Activated CD4-positive, alpha-beta T cell treated with anti-CD3 and anti-CD28 coated beads for 4 hours (primary cell): ENCODE measurements at places on chromosomes 2 and 18.
A peak's percentile ranks its signal among the peaks of the same experiment; 100 is the strongest.

DNA sequence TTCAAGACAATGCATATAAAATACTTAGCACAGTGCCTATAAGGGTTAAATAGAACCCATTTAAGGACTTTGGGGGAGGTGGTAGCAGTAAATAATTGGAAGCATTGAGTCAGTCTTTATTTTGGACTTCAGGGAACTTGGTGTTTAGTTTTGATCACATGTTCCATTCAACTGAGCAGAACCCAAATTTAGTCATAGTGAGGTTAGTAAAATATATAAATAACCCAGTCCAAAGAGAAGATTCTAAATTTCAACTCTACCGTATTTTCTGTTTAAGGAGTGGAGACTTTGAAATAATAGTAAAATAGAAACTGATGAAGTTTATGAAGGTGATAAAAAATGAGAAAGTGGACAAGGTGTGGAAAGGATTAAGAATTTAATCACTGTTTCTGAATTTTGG lies 19.7 kb downstream of the TWSG1 start:
- DNase-seq, result no peak

DNA sequence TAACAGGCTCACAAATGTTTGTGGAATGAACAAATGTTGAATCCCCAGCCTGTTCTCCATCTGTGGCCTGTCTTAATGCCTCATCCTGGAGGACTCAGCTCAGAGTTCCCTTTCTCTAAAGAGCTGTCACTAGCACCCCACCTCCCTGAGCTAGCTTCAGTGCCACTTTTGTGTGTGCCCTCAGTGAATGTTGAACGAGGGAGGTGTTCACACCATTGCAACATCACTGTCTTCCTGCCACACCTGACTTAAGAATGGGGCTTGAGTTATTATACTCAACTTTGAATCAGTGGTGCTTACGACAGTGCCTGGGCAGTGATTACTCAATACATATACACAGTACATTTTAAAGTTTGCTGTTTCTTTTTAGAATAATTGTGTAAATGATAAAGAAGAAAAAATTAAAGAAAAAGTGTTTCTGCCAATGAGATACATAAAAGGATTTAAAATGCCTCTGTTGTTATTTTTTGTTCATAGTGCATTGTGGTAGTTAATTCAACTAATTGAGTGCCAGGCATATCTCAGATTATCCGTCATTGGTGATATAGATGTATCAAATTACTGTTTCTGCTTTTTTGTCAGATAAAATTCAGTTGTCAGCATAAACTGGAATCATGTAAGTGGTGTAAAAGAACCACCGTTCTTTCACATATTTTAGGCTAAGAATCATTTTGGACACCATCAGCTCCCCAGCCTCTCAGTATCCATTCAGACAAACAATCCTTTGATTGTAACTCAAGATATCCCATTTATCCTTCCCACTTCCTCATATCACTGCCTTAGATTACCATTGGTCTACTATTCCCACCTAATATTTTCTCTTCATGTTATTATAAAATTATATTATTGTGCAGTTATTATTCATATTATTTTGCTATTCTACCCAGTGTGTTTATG lies 304.7 kb downstream of the PTPRM start:
- no peak for DNase-seq

GRCh38 chr2:96092573-96092877 lies 23.8 kb downstream of the ADRA2B start:
- no peak for DNase-seq

DNA sequence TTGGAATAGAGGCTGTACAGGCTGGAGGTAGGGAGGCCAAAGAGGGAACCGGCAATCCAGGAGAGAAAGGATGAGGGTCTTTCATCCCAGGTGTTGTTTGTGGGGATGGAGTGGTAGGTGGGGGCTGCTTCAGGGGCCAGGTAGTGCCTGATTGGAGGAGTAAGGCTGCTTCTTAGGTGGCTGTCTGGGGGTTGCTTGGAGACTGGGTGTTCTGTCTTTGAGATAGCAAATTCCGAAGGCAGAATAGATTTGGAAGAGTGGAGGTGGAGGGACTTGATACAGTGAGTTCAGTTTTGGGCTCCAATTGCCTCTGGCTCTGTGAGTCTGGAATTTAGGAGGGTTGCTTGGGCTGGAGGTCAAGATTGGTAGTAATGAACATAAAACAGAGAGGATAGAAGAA lies 5.9 kb downstream of the ZNF532 start:
- DNase-seq, result no peak

DNA sequence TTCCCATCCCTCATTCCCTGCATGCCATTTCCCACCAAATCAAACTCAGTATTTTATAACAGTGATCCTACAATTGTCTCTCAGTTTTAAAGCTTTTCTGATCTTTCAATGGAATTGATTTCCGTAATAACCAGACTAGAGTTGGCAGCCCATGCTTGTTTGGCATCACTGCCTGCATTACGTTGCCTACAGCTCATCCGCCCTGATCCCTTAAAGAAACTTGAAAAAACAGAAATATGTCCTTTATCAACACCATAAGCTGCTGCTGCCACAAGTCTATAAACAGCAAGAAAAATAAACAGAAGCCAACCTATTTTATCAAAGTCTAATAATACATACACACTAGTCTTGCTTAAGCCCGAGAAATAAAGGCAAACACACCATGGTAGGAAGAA lies 331.0 kb downstream of the METTL4 start:
- DNase-seq, result no peak

- DNase-seq, result no peak
These were observed 125.9 kb downstream of the ESCO1 start for GRCh38 chr18:21474621-21475020.

GRCh38 chr18:13394801-13395200 lies 176.2 kb downstream of the LDLRAD4 start:
- DNase-seq, result no peak

DNA sequence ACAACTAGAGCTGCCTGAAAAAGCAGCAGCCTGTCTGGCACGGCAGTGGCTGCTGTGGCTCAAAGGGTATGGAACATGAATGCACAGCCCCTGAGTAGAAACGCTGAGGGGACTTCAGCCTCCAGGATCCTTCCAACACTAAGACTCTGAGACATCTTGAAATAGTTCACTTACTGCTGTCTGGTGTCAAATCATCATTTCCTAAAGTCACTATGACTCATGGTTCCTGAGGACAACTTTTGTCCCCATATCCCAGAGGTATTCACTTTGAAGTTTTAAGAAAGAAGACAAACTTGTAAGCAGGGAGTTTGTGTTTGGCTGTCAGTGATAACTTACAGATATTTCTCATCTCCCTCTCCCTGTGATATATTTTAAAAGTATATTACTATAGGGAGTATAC lies 33.3 kb upstream of the NEB start:
- no peak for DNase-seq

GRCh38 chr2:48332286-48332685 lies 197.7 kb upstream of the STON1 start:
- DNase-seq, result no peak

DNA sequence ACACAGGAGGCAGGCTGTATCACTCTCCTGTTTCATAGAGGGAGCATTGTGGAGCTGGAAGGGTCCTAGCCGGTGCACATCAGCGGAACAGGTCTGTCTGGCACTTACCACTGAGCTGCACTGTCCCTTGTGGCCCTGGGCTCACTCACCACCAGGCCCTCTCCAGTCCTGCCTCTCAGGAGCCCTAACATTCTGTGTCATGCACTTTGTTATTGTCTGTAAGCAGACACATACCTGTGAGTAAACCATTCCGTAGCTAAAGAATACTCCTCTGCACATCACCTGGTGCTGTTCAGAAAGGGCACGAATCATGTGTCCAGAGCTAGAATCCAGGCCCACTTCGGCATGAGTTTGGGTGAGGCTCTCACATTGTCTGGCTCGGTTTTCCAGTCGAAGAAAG lies 93.6 kb downstream of the CRIM1 start:
- no peak for DNase-seq

DNA sequence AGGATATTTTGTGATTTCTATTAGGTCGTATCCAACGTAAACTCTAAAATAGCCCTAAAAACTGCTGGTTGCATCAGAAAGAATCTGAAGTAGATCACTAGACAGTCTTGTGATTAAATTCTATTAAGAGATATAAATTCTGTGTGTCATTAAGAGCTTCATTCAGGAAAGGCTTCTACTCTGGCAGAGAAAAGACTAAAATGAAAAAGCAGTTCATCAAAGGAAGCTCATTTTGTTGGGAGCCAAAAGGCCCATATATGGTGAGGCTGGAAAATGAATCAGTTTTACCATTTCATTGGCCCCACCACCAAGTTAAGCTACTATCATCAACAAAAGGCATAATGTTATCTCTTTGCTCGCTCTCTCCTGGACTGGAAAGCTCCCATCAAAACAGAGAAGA lies 261.1 kb downstream of the SATB2 start:
- no peak for DNase-seq

- no peak for DNase-seq
These were observed 48.3 kb downstream of the TRIB2 start for GRCh38 chr2:12764849-12765605.

- DNase-seq, result no peak
These were observed 12.6 kb downstream of the BARD1 start for GRCh38 chr2:214796911-214797310.

DNA sequence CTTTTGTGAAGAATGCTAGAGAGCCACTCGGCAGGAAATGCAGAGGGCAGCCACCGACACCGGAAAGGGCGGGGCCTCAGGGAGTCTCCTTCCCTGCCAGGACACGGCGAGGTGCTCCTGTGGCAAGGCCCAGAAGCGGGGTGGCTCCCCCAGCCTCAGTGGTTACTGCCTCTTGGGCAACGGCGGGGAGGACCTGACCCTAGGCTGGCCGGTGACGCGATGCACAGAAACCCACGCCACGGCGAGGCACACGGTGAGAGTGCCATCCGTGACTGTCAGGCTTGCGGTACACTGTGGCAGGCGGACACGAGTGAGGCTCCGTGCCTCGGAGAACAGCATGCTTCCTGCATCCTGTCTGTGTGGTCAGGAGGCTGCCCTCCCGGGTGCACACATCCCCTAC lies 47.8 kb downstream of the ZAP70 start:
- peak; percentile 38 for DNase-seq

DNA sequence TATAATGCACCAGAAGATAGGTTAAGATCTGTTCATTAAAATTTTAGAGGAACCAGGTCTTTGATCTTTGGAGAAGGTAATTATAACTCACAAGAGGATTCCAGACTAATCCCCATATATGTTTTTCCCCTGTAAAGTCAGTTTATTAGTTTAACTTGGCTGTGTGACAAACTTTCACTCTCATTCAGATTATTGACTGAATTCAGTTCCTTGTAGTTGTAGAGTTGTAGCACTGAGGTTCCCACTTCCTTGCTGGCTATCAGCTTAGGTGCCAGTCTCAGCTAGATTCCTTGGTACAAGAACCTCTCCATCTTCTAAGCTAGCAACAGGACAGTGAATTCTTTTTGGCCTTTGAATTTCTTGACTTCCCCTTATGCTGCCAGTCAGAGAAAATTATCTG lies 19.1 kb downstream of the REG1A start:
- no peak for DNase-seq

GRCh38 chr18:78171954-78172353 lies 807.7 kb upstream of the SALL3 start:
- no peak for DNase-seq

GRCh38 chr2:219249203-219249980 lies 3.7 kb upstream of the TUBA4B start:
- peak; percentile 44 for DNase-seq

- no peak for DNase-seq
These were observed 1540.8 kb upstream of the PIK3C3 start for GRCh38 chr18:40414155-40414754.

GRCh38 chr2:74531666-74532065 lies 1.9 kb downstream of the HTRA2 start:
- no peak for DNase-seq

DNA sequence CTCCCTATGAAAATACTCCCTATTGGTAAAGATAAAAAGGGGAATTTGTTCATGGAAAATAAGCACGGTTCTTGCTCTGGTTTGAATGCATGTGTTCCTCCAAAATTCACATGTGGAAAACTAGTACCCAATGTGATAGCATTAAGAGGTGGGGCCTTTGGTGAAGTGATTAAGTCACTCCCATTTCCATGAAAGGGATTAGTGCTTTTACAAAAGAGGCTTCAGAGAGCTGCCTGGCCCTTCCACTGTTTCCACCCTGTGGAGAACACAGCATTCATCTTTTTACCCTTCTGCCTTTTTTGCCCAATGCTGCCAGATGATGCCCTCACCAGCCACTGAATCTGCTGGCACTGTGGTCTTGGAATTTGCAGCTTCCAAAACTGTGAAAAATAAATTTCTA lies 666.8 kb downstream of the ARHGAP15 start:
- DNase-seq, result no peak

- no peak for DNase-seq
These were observed 84.9 kb downstream of the METTL4 start for GRCh38 chr18:2486426-2486825.

- no peak for DNase-seq
These were observed 51.8 kb upstream of the GPR75 start for GRCh38 chr2:53911434-53912189.

GRCh38 chr18:73007195-73007914 lies 139.6 kb upstream of the NETO1 start:
- DNase-seq, result no peak

DNA sequence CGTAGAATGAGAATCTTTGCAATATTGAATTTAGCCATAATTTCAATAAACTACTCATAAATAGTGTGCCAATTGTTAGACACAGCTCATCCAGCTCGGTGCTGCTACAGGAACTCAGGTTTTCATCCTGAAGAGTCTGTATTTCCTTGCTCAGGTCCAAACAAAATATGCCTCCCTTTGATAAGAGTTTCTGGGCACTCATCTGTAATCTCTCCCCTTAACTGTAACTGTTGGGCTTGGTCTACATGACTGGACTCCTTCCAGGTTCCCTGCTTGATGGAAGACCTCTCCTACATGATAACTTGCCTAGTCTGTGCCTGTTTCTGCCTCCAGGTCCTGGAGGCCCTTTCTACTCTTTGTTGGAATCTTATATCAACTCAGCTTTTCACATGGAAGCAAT lies 57.9 kb downstream of the GCA start:
- DNase-seq, result no peak

- no peak for DNase-seq
These were observed 12.2 kb downstream of the DHRS9 start for GRCh38 chr2:169081551-169081950.

GRCh38 chr2:179132076-179132475 lies 82.1 kb upstream of the CCDC141 start:
- DNase-seq, result no peak

DNA sequence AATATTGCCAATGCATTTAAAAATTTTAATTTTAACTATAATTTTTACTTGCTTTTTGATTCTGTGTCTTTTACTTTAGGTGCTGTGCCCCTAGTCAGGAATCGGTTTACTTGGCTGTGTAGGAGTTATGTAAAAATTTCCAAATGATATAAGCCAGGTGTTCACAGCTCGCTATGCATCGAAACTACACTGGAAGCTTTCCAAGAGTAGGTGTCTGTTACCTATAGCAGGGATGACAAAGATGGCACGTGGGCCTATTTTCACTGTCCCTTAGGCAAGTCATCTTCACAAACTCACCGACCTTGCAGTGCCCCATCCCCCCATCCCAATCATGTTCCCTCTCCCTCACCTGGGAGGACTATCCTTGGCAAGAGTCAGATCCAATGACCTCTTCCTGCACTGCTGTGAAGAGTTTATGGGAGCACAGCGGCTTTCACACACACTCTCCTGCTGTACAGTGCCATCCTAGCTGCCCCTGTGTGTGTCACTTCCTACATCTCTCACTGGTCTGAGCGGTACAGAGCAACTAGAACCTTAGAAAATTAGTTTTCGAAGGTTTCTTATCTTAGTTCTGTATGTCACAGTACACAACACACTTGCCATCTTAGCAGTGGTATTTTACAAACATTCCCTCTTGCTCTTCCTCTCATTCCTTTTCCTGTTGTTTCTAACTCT lies 49.2 kb upstream of the NAB1 start:
- DNase-seq, result no peak

GRCh38 chr2:216692636-216693413 lies 2.5 kb downstream of the IGFBP5 start:
- peak; percentile 28 for DNase-seq

- DNase-seq, result no peak
These were observed 12.8 kb downstream of the ASIC4 start for GRCh38 chr2:219527076-219527394.
